ENCODE measurements at places on chromosomes 16 and 17.

- DNase-seq, result no peak
These were observed 34.1 kb downstream of the CMC2 start for GRCh38 chr16:80972611-80973010.

DNA sequence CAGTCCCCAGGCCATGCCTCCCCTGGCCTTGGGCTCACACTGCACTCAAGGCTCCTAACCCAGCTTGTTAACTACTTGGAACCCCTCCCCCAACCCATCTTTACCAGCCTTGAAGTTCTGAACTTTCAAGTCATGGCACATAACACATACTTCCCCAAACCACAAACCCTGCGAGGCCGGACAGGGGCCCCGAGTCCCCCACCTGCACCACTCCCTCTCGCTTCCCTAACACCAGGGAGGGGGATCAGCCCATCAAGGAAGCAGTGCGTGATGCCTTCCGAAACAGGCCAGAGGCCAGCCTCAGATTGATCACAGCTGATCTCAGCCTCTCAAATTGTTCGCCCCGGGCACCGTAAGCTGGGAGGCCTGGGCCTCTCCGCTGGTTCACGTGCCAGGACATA is 3.0 kb upstream of the NLRC3 start:
- no peak for DNase-seq

- DNase-seq, result no peak
These were observed 198.5 kb upstream of the HS3ST4 start for GRCh38 chr16:25493136-25493811.

DNA sequence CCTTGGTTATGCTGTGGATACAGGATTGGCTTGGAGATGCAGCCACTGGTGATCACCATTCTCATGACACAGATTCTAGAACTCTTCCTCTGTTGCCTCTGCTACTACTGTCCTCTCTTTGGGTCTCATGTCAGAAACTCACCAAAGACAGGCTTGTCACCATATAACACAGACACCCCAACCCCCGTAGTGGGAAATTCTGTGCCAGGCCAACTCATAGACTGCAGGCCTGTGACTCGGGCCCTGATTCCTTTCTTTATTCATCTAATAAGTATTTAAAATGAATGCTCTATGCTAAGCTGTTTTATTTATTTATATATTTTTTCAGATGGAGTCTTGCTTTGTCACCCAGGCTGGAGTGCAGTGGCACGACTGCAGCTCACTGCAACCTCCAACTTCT is 9.5 kb downstream of the CYB5D2 start:
- no peak for DNase-seq

DNA sequence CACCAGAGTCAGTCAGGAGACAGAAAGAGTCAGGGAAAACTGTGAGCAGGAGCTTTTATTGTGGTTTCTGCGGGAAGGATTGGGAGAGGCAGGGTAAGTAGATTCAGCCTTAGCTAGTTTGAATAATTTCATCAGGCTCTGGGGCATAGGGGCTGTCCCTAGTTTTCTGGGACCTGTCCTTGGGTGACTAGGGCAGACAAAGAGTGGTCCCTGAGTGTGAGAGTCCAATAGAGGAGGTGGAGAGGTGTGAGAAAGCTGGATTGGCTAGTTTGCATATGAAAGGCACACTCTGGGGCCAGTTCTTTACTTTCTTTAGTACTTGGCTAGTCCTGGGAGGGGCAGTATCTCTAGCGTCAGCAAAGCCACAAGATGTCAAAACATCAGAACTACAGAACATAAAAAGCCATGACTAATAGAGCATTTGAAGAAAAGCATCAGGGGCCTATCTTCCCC is 255.6 kb downstream of the HS3ST3A1 start:
- DNase-seq, result no peak

- DNase-seq, result no peak
These were observed 55.7 kb downstream of the WSB1 start for GRCh38 chr17:27349540-27350021.

DNA sequence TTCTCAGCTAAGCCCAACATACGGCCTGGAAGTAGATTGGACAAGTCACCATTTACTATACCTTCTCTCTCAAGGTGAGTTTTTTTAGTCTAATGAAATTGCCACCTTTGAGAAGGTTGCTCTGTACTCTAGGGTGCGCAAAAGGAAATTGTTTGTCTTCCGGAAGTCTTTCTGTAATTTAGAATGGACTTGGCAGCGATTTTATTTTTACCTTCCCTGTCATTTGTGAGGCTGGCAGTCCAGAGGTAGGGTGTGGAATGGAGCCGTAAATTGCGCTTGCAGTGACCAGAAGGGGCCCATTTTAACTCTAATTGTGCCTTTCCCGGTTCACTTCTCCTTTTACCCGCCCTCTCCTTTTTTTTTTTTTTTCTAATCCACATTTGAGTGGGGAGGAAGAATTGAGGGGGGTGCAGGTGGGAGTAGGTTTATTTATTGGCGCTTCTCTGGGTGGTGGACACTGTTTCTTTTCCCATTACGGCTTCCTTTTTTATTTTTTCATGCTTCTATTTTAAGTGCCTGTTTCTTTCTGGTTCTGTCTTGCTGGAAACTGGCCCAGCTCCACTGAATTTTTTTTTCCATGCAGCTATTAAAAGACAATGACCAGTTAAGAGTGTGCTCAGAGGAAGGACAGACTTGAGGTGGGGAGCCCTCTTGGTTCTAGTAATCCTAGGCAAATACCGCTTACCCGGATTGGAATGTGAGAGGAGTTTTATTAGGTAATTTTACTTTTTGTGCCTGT is 89.7 kb upstream of the CLEC18A start:
- no peak for DNase-seq

GRCh38 chr17:48504953-48505352 is 25.9 kb downstream of the HOXB1 start:
- no peak for DNase-seq

DNA sequence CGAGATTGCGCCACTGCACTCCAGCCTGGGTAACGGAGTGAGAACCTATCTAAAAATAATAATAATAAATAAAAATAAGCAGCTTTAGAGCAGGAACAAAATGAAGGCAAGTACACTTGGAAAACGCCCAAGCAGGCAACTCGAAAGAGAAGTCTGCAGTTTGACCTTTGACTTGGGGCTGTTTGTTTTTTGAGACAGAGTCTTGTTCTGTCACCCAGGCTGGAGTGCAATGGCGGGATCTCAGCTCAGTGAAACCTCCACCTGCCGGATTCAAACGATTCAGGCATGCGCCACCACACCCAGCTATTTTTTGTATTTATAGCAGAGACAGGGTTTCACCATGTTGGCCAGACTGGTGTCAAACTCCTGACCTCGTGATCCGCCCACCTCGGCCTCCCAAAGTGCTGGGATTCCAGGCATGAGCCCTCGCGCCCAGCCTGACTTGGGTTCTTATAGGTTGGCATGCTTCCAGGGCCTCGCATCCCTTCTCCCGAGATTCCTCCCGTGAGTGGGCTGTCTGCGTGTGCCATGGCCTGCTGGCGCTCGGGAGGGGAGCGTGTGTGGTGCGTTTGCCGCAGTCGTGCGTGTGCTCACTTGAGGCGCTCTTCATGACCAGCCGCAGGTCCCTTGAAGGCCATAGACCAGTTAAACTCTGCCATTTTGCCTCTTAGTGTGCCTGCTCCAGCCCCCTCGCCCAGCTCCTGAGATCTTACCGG is 18.4 kb upstream of the UBE2I start:
- DNase-seq, result no peak

- no peak for DNase-seq
These were observed 43.7 kb upstream of the ZNF750 start for GRCh38 chr17:82883419-82884031.

DNA sequence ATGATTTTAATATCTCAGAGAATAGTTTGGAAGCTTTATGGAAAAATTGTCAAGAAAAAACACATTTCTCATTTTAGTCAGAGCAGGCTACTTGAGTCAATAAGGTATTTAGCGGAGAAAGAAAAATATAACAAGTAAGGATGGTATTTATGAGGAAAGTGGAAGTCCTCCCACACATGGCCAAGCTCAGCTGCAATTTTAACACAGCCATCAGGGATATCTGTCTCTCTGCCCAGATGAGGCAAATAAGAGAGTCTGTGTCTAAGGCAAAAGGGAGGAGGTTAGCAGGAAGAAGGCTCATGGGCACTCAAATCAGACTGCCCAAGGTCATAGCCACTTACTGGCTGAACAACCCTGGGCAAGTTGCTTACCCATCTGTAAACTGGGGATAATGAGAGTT is 5.2 kb upstream of the CMTM2 start:
- no peak for DNase-seq

GRCh38 chr16:73714976-73715375 is 581.6 kb upstream of the PSMD7 start:
- DNase-seq, result no peak

DNA sequence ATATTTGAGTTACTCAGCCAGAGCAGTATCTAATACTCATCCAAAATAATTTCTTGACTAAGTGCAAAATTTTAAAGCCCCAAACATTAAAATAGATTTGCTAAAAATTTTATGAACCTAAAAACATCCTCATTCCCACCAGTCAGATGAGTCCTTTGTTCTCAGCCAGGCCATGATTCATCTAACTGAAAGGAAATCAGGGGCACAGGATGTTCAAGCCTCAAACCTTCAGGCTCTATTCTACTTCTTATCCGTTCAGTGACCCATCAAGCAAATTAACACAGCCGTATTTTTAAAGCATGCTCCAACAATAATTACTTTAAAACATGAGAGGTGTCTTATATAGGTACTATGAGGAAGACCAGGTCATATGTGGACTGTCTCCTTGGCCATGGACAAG is 176.5 kb upstream of the MON1B start:
- DNase-seq, result no peak

DNA sequence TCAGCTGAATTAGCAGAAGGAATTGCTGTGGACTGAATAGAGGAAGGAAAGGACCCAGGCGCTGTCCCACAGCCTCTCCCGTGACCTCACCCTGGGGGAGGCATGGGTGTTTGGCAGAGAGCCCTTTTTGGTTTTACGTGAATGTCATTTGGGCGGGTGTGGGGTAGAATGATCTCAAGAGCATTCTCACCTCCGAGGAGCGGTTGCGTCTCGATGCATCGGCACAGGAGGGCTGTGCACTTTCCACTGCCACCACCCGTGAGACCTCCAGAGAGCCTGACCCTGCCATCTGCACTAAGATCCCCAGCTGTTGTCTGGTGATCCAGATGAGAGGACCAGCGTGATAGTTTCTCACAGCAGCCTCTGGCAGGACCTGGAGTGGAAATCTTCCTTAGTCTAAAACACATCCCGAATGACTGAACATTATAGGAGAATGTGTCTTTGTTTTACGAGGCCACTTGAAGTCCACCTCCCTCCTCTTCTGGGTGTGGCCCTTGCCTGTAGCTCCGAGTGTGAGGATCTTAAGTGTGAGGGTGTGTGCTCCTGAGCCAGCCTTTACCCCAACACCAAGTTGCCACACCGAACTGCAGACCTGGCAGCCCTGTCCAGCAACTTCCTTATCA is 29.3 kb downstream of the FOXK2 start:
- no peak for DNase-seq

DNA sequence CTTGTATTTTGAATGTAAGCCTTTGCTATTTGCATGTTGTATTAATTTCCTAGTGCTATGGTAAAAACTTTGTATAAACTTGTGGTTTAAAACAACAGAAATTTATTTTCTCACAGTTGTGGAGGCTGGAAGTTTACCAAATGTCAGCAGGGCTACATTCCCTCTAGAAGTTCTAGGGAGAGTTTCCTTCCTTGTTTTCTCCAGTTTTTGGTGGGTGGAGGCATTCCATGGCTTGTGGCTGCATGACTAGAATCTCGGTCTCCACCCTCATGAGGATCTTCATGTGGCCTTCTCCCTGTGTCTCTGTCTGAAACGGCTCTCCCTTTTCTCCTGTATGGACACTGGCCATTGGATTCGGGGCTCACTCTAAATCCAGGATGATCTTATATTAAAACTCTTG is 482.2 kb upstream of the GOT2 start:
- DNase-seq, result no peak

DNA sequence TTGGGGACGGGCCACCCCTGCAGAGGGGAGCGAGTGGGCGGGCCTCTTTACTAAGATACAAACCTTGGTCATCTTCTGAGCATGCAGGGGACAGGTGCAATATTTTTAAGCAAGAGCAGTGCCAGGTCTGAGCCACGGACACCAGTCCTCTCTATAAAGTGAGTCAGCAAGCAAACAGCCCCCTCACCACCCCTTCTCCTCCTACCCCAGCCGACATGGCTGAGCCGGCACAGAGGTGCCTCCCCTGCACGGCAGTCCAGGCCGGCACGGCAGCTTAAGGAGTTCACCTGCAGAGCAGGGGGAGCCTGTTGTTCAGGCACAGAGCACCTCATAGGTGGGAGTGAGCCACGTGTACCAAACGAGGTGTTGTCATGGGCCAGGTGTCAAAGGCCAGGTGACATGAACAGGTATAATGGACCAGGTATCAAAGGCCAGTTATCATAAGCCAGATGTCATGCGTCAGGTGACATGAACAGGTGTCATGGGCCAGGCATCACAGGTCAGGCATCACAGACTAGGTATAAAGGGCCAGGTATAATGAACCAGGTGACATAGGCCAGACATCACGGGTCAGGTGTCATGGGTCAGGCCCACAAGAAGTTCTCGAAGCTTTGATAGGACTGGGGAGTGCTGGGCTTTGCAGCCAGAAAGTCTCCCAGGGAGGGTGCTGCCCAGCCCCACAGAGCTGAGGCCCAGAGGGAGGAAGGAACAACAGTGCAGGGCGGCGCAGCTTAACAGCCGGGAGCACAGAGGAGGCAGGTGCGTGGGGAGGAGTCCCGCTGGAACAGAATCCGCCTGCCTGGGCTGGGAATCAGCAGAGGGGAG is 42.6 kb upstream of the ZNF469 start:
- no peak for DNase-seq

DNA sequence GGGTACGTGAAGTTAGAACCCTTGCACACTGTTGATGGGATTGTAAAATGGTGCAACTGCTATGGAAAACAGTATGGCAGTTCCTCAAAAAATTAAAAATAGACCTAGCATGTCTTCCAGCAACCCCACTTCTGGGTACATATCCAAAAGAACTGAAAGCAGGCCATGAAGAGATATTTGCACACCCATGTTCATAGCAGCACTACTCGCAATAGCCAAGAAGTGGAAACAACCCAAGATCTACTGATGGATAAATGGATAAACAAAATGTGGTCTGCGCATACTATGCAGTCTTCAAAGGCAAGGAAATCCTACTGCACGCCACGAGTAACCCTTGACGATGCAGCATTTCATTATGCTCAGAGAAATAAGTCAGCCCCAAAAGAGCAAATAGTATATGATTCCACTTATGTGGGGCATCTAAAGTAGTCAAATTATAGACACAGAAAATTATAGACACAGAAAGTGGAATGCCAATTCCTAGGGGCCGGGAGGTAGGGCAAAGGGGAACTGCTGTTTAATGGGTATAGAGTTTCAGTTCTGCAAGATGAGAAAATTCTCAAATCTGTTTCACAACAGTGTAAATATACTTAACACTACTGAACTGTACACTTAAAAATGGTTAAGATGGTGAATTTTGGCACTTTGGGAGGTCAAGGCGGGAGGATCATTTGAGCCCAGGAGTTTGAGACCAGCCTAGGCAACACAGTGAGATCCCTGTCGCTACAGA is 17.2 kb downstream of the CORO7 start:
- DNase-seq, result no peak

All from stimulated activated CD8-positive, alpha-beta memory T cell treated with anti-CD3 and anti-CD28 coated beads, Interleukin-7, amount 100 ng/mL, for 24 hours (primary cell).